Mammary epithelial cell (primary cell): ENCODE measurements at places on chromosomes 5 and 9.
A peak's percentile ranks its signal among the peaks of the same experiment; 100 is the strongest.

DNA sequence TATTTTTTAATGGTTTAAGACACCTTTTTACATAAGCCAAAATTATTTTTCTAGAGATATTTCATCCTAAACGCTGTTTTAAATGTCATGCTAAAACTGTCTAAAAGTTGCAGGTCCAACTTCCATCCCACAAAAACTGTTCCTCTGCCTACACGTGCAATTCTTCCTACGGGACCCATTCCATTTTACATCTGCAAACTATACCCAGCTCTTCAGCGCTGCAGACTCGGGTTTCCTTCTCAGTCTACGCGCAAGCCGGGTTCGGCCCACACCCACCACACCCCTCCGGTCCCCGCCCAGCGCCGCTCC is 8.7 kb downstream of the RANBP6 start:
- DNase-seq = no peak

DNA sequence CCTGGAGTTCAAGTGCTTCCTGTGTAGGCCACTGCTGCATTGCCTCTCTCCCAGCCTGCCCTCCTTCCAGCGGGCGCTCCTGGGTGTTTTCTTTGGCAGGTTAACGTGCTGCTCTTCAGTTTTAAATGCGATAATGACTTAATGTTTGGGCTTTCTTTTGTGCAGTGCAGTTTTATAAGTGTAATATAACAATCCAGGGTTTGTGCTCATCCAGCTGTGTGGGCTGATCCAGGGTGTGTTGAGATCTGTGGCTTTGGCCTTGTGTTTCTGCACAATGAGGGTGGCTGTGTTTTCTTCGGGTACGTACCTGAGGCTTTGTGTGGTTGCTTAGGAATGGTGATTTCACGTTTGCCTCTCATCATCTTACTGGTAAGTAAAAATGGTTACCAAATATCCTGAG is 50.6 kb downstream of the PCSK5 start:
- DNase-seq = peak; percentile 94

GRCh38 chr5:135192351-135192750 is 158.3 kb upstream of the PITX1 start:
- no peak for DNase-seq

GRCh38 chr5:68047035-68047434 is 168.5 kb upstream of the PIK3R1 start:
- DNase-seq = peak; percentile 65

DNA sequence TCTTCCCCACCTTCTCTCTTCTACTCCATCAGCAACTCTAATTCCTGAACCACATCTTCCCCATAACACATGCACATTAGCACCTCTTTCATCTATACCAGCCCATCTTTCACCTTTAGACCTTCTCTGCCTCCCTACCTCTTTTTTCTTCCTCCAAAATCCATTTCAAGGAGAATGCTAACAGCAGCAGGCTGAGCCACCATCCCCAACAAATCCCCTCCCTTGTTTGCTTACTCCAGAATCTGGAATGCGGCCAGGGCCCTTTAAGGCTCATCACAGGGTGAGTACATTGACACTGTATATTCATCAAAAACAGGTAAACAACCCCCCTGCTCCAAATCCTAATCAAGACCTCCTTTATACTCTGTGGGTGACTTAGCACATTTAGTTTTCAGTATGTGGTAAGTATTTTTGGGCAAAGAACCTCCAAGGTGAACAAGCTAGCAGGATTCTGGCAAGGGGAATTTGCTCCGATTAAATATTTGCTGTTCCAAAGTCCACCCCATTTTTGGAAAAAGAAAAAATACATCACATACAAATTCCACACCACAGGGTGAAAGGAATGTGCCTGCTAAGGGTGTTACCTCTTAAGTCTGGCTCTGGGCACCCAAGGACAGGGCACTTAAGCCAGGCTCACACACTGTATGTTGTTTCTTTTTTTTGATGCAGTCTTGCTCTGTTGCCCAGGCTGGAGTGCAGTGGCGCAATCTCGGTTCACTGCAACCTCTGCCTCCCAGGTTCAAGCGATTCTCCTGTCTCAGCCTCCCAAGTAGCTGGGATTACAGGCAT is 71.4 kb downstream of the SERINC5 start:
- no peak for DNase-seq

DNA sequence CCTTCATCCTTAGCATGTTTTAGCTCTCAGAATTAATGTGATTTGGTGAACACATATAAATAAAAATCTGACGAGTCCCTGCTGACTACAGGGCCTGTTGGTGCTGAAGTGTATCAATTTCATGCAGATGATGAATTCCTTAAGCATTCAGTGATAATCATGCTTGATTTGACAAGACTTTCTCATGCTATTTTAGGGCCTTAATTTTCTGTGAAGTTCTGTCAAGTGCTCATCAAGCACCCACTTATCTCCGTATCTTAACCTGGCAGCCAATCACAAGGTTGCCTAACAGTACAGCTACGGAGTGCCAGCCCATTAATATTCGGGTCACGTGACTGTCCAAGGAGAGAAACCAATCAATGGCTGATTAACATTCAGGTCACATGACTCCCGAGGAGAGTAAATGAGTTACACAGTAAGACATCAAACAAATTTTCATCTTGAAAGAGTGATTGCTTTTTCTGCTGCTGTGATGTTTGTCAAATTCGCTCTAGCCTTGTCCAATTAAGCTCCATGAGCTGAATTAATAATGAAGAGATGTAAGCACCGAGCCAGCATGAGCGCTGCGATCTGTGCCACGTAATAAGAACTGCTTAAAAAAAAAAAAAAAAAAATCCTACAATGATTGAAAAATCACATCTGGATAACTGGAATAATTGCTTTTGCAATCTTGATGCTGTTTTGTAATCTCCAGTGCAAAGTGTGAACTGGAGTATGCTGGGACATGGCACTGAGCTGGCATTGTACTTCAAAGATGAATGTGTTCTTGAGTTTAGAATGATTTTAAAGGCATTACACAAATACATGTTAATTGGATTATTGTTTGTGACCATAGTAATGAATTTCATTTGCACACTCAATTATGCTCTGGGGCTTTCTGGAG is 104.3 kb upstream of the SPATA31D4 start:
- no peak for DNase-seq

DNA sequence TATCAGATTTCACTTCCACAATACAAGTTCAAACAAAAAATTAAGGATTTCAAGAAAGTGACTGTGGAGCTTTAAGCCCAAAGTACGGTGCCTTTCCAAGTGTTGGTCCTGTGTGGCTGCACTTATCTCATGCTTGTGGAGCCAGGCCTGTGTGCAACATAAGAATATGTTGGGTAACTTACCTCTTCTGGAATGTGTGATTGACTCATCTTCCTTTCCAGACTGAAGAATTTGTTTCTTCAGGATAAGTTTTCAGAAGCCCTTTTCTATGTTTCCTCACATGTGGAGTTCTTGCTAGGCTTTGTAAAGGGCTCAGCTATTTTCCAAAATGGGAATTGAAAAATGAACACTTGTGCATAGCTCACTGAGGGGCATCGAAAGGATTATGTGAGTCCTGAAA is 485.1 kb upstream of the PAPPA start:
- DNase-seq = peak; percentile 73

GRCh38 chr9:5205071-5205470 is 19.6 kb upstream of the INSL6 start:
- peak; percentile 39 for DNase-seq

DNA sequence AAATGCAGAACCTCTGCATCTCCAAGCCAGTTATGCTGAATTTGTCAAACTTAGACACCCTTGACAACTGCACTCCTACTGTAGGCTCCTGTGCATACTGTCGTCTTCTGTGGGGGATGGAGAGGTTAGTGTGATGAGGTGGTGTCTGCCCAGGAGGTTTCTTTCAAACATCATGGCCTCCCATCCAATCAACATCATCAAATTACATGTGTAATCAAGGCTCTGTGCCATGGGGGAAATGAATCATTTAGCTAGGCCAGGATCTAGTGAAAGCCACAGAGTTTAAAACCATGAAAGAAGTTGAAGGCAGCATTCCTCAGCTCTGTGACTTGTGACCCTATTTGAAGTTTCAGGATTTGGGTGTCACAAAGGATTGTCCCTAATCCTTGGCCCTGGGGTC is 240.6 kb downstream of the MARCHF11 start:
- DNase-seq = peak; percentile 33

DNA sequence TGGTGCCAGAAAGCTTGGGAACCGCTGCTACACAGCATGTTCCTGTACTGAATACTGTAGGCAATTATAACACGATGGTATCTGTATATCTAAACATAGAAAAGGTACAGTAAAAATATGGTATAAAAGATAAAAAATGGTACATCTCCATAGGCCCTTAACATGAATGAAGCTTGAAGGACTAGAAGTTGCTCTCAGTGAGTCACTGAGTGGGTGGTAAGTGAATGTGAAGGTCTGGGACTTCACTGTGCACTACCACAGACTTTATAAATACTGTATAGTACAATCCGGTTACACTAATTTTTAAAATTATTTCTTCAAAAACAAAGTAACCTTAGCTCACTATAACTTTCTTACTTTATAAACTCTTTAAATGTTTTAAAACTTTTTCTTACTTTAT is 819.9 kb upstream of the GRAMD2B start:
- peak; percentile 15 for DNase-seq

DNA sequence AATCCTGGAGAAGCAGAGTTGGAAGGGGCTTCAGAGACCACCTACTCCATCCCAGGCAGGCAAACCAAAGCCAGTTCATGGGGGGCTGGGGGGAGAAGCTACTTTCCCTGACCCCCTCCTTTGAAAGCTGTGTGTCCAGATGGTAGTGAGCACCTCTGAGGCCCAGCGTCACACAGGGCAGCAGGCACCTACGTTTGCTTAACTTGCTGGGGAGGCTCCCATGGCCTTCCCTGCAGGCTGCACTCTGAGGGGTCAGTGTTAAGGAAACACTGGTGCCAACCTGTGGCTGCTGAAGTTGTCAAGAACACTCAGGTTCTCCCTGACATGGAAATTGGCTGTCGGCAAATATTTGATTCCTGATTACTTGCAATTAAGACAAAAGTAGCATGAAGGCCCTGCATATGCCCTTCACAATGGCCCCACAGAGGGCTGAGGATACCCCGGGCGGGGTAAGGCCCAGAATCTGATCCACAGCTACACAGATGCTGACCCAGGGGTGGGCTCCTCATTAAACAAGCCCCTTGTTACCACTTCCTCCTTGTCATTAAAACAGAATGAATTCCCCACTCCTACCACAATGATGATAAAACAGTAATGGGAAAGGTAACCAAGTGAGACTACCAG is 208.5 kb downstream of the FSTL4 start:
- DNase-seq = no peak

DNA sequence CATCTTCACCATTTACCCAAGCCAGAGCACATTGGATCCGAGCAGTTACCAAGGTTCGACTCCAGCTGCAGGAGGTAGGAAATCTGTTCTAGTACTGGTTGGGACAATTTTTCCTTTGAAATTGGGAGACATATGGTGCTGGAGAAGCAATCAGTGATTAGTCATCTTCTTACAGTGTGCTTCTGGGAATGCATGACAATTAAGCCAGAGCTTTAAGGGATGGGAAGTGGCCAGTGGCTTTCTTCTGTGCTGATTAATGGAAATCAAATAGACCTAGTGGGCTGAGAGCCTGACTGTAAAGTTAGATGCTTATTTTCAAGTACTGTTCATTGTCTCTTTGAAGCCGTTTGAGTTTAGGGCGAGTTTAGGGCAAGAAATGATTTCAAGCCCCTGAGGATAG is 152.1 kb downstream of the UNC13B start:
- DNase-seq = no peak

GRCh38 chr5:81136557-81136956 is 96.6 kb upstream of the CKMT2 start:
- DNase-seq = no peak

GRCh38 chr9:101247297-101247696 is 137.5 kb downstream of the BAAT start:
- DNase-seq = no peak

GRCh38 chr5:40428126-40428525 is 251.6 kb upstream of the PTGER4 start:
- DNase-seq = peak; percentile 70

- DNase-seq = no peak
Measured at GRCh38 chr9:34686732-34687131, 4.3 kb downstream of the CCL19 start.

- no peak for DNase-seq
Measured at GRCh38 chr5:179373961-179374505, 28.8 kb upstream of the ADAMTS2 start.

DNA sequence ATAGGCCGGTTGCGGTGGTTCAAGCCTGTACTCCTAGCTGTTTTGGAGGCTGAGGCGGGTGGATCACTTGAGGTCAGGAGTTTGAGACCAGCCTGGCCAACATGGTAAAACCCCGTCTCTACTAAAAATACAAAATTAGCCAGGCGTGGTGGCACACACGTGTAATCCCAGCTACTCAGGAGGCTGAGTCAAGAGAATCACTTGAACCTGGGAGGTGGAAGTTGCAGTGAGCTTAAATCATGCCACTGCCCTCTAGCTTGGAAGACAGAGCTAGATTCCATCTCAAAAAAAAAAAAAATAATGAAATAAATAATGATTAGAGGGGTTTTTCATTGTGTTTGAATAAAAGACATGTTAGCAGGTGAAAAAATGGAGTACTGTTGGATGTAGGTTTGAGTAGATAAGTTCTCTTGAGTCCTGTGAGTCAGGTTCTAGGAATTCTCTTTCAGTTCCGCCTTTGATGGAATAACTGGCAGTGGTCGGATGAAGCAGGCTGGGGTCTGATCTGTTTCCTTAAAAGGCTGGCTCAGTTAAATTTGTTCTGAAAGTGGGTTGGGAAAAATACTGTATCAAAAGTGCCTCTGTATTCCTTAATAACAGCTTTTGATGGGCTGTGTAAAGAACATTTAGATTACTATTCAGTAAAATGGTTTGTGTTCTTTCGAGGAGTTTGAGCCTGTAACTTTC is 73.2 kb downstream of the AOPEP start:
- peak; percentile 47 for DNase-seq

DNA sequence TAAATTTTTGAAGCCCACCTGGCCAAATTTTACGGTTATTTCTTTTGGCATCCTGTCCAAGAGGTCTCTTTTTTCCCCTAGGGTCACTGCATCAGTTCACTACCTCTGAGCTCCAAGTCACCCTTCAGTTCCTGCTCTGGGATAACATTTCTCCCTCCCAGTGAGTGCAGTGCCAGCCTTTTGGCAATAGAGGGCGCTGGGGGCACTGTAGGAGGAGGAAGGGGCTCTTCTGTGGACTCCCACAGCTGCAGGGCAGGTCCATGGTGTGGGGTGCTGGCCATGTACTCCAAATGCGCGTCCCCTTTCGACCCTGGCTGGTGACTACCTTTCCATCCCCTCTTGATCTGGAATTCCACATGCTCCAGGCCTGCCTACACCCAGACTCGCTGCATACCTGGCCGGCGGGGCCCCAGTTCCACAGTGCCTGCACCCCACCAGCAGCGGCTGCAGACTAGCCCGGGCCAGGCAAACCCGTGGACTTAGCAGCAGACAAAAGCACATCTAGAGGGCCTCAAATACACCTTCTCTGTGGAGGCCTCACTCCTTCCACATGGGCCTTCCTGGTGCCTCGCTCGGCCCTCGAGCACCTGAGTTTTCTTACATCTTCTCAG is 20.3 kb upstream of the NINJ1 start:
- no peak for DNase-seq

DNA sequence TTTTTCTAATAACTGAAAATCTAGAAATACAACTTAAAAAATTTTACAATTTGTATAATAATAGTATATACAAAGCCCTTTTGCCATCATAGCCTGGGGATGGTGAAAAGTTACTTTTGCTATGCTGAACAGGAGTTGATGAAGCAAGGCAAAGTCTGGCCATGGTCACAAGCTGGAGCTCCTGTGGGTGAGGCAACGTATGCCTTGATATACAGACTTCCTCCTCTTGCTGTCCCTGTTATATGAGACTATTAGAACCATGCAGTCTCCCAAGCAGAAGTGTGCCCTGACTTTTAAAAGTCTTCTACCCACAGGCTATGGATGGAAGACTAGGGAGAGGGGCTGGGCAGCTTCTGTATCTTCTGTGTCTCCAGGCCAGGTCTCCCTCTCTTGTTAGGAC is 15.7 kb downstream of the FAM151B start:
- no peak for DNase-seq

GRCh38 chr9:92715488-92716231 is 45.7 kb upstream of the IPPK start:
- DNase-seq = peak; percentile 90
